ENCODE measurements at places on chromosomes 12 and 14. TPM values are rescaled to one million over a fixed set of nuclear protein-coding genes. Genes with fewer than 3 reads are reported as not detected.
A peak's percentile ranks its signal among the peaks of the same experiment; 100 is the strongest.

PYM1 gene
- total RNA-seq, result 30.0 TPM

DNA sequence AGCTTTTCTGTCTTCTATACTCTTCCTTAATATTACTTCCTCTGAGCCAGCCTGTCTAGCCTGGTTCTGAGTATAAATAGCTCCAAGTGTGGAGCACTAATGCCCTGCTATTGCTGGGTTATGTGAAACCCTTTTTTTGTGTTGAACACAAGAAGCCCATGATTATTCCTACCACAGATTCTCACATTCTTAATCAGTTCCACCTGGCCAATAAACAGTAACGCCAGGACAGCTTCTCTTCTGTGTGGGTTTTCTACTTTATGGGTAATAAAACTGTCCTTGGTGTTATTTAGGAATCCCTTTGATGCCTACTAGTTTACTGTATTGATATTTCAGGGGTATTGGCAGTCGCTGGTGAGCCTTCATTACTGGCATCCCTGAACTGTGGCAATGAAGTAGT lies 48.9 kb upstream of the LRIG3 start:
- no peak for DNase-seq

- no peak for DNase-seq
Measured at GRCh38 chr12:104708891-104709290, 249.2 kb downstream of the SLC41A2 start.

DNA sequence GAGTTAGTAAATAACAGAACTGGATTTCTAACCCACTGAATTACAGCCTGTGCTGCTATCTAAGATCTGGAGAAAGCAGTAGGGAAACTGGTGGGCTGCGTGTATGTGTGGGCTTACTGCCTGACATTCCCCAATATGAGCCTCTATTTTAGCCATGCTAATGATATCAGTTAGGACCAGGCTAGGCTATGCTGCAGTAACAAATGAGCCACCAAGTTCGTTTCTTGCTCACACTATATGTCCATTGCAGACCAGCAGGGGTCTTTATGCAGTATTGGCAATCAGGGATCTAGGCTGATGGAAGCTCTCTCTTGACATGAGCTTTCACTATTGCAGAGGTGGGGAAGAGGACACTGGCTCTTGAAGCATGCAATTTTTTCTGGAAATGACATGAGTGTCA lies 40.4 kb downstream of the FOS start:
- DNase-seq, result no peak

DNA sequence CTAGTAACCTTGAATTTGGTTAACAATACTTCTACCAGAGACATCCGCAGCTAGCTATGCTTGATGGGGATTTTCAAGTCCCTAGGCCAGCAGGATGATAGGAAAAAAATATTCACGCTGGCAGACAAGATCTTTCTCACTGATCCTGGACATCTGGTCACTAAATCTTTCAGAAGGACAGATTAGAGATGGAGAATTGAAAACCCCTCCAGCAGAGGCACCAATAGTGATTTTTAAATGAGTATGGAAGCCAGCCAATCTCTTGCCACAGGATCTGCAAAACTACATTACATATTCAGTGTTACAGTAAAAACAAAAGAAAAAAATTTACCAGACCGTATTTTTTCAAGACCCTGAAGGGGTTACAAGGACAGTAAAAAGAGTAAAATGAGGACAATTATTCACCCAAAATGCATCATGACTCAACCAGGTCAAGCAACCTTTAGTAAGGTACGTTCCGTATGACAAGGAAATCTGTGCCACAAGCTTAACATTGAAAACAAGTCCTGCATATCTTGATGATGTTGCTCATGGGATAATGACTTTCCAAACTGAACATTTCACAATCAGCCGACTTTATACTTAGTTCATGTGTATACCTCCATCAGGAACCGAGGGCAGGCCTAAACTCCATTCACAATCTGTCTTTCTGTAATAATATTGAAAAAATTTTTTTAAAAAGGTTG lies 239.5 kb downstream of the GXYLT1 start:
- peak; percentile 26 for DNase-seq

DNAI7 gene
- not detected for total RNA-seq

DNA sequence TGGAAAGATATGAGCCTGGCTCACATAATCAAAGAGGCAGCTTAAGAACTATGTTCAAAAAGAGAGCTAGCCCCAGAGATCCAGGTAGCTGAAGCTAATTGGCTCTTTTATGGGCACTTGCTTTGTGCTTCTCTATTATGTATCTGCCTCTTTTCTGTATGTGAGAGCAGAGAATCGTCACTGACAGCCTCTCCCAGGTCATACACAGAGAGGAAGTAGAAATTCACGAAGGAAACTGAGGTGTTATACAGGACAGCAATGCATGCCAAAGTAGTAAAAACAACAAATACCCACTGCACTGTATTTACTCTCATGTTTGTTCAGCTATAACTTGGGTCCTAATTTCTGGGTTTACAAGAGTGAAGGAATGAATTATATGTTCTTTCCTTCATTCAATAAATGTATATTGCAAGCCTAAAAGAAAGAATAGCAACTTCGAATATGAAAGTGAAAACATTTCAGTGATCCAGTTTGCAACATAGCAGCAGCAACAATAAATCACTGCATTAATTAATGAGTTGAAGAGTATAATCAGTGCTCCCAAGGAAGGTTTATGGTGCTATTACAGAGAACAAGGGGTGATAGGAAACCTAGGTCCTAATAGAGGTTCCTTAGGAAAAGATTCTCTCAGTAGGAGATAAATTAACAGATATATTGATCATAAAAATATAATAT lies 47.1 kb upstream of the ATXN7L3B start:
- no peak for DNase-seq

DNA sequence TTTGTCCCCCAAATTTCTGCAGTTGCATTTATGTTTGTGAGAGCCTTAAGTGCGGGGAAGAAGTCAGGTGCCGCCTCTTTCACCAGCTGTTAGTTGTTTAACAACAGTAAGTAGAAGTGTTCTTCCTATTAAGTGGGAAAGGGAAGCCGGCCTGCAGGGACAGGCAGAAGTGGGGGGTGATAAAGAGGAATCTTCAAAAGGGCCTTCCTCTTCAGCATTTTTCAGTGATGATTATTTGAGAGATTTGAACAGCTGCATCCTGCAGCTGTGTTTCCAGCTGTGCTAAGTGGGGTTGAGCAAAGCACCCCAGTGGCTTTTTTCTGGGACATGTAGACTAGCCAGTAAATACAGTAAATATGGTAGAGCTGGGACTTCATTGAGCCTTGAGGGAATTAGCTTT lies 32.1 kb upstream of the SLC38A1 start:
- DNase-seq, result no peak

- DNase-seq, result no peak
Measured at GRCh38 chr12:39372929-39373328, 70.0 kb downstream of the KIF21A start.

DNA sequence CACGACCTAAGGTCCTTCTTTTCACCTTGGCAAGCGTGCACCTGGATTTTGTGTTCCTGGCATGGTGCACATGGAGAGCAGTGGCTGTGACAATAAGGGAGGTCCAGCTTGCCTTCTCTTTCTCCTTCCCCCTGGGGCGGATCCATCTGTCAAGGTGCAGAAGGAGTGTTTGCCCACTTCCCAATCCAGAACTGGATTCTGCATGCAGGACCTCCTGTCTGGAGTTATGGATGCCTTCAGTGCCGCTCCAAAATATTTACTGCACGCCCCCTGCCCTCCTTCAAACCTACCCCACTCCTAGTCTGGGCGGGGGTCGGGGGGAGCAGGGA lies 192.7 kb downstream of the DPF3 start:
- DNase-seq, result no peak

DNA sequence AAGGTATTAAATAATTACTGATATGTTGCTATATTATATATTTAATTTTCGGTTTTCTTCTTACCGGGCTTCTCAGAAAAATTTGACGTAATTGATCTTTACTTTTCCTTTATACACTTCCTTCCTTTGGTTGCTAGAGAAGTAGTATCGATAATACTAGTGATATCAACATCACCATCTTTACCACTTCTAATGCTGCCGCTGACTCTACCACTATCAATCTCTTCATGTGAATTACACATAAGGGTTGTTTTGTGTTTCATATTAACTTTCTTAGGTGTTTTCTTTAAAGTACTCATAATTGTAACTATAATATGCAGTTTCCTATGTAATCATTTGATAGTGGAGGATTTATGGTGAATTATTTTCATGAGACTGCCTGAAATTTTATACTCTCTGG lies 30.9 kb upstream of the KLRF1 start:
- DNase-seq, result no peak

RBM19 gene
- total RNA-seq, result 25.5 TPM

DNA sequence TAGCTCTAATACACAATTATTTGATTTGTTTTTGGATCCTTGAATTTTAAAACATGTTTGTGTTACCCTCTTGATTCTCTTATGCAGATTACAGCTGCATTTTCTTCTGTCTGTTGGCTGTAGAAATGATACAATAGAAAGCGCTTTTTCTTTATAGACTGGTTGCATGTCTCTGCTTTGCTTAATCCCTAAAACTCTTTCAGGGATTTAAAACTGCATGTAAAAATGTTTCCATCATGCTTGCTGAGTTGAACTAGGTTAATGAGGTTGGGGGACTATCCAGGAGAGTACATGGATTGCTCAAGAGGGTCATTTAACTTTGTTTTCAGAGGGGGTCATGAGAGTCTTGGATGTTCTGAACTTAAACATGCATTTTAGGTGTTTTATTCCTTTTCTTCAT lies 166.4 kb upstream of the IFNG-AS1 start:
- no peak for DNase-seq

GRCh38 chr12:75805905-75806304 lies 225.7 kb downstream of the PHLDA1 start:
- no peak for DNase-seq

AGAP2 gene
- under 0.01 TPM for total RNA-seq

DNA sequence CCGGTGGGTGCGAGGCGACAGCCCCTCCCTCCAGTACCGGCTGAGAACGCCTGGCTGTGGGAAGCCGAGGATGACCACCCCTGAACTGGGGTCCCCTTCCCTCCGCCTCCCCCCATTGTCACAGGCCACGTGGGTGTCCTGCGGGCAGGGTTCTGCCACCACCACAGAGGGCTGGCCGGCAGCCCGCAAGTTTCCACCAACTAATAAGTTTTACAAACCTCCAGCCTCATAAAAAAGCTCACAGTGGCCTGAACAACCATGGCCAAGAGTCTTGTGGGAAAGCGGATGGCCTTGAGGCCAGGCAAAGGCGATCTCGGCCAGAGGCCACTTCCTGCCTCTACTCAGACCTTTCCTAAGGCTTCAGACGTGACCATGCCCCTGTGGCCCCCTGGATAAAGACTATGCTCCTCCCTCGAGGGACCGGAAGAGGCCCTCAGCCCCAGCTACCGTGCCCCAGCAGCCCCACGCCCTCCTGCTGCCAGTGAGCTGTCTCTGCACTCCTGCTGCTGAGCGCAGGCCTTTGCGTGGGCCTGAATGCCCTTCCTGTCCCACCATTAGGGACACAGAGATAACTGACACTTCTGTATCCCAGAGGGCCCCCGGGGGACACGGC lies 46.1 kb upstream of the DLK1 start:
- no peak for DNase-seq

SLC7A8 gene
- total RNA-seq, result under 0.01 TPM

DNA sequence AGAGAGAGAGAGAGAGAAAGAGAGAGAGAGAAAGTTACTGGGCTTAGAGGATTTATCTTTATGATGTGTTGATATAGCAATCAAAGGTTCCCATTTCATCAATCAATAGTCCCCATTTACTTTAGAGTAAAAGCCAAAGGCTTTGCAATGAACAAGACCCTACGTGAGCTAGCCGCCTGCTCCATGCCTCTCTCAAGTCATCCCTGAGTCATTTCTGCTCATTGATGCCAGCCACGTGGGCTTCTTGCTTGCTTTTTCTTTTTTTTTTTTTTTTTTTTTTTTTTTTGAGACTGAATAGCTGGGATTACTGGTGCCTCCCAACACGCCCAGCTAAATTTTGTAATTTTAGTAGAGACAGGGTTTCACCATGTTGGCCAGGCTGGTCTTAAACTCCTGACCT lies 70.9 kb downstream of the GPR135 start:
- no peak for DNase-seq

GRCh38 chr12:119642986-119643385 lies 24.9 kb upstream of the PRKAB1 start:
- no peak for DNase-seq

OLR1 gene
- total RNA-seq, result 0.87 TPM

- peak; percentile 87 for DNase-seq
Measured at GRCh38 chr12:47896633-47897032, 8.2 kb downstream of the VDR start.

GAS2L3 gene
- total RNA-seq, result 23.7 TPM

CPNE8 gene
- 25.9 TPM for total RNA-seq

DNA sequence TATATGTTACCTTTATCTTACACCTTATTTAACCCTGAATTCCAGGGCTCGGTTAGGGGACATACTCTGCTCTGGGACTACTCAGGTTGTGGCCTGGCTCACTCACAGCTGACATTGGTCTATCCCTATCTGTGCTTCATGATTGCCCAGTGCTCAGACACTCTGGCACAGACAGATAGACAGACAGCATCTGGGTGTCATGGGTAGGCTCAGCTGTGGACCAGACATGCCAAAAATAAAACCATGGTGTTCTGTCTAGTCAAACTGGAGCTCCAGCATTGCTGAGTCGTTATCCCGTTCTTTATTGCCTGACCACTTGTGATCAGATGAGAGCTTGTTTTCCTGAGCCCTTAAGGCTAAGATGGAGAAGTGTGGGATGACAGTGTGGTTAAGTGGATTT lies 29.0 kb downstream of the FBXW8 start:
- DNase-seq, result no peak

PTPRQ gene
- total RNA-seq, result 0.17 TPM

- DNase-seq, result no peak
Measured at GRCh38 chr14:100215330-100215885, 23.5 kb upstream of the YY1 start.

All from renal cortical epithelial cell (primary cell).